ENCODE measurements at places on chromosomes 5 and 9.

- no peak for DNase-seq
Observed at GRCh38 chr5:114316167-114316566, 45.7 kb upstream of the KCNN2 start.

- no peak for DNase-seq
Observed at GRCh38 chr5:141662028-141662427, 10.8 kb upstream of the FCHSD1 start.

GRCh38 chr5:172361566-172362238, 78.1 kb upstream of the UBTD2 start:
- DNase-seq = peak; percentile 70

- DNase-seq = no peak
Observed at GRCh38 chr9:108656566-108656965, 199.2 kb downstream of the ACTL7B start.

GRCh38 chr5:79495311-79495710, 18.6 kb downstream of the HOMER1 start:
- DNase-seq = no peak

DNA sequence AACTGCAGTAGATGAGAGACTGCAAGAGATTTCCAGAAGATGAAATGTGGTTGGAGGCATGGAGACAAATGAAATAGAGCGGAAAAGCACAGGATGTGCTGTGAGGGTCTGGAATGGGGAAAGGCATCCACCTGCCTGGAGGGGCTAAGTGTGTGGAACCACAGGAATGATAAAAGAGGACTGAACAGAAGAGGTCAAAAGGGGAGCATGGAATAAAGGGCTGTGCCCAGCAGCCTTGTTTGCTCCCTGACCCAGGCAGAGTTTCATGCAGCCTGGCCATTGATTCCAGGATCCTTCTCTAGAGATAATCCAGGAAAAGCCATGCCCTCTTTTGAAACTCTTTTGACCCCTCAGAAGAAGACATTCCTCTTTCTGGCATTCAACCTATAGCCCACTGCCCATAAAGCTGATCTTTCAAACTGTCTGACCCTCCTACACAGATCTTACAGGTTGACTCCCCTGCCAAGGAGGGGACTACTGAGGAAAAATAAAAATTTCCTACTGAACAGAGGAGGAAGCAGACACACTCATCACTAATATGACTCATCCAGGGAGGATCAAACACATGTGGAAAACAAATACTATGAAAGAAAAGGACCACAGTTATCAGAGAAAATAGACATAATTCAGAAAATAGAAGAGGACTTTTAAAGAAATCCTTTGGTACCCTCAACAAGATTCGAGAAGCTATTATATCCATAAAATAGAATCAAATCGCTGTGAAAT, 273.5 kb upstream of the PCSK5 start:
- no peak for DNase-seq

DNA sequence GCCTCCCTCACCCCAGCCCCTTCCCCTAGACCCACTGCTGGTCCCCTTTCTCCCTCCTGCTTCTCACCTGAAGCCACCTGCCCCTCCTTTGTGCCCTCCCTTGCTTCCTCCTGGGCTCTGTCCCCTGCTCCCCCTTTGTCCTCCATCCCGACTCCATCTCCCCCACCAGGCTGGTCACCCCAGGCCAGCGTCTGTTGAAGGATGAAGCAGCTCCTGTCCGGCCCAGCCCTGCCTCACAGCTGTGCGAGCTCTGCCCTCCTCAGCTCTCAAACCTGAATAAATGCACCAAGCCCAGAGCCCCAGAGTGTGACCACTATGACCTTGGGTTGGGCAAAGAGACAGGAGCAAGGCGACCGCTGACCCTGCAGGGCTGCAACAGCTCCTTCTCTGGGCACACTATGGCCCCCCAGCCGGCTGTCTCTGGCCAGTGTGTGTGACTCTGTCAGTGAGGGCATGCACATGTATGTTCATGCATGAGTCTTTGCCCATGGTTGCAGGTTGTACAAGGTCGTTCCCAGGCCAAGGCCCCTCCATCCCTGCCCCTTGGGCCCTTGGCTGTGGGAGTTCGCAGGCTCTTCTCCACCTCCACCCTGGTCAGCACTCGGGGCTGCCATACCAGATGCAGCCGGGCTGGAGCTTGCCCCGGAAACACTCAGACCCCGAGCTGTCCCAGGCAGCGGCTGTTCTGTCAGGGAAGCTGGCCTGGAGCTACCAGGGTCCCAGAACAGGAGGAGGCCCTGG, 3.3 kb downstream of the LCN12 start:
- DNase-seq = no peak

DNA sequence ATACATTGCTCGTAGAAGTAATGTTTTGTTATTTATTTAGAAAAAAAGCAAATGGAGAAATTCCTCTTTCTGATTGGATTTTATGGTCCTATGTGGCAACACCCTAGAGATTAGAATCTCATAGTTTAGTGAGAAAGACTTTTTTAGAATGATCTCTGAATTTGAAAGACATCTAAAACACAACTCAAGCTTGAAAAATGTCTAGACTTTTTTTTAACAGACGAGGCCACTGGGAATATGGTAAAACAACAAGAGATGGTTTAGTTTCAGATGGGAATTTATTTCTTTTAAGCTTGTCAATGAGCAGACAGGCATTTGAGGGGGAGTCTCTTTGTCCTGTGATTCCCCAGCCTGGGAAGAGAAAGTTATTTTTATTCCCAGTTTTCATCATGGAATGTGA, 122.1 kb downstream of the NTRK2 start:
- DNase-seq = no peak
